Suprapubic skin (tissue), 4 donors: ENCODE measurements at places on chromosomes 12 and 14.

- no peak for DNase-seq
These were observed 262.4 kb upstream of the HMGA2 start for GRCh38 chr12:65561798-65562382.

- no peak for DNase-seq
These were observed 2.6 kb downstream of the KRT84 start for GRCh38 chr12:52382854-52383253.

DNA sequence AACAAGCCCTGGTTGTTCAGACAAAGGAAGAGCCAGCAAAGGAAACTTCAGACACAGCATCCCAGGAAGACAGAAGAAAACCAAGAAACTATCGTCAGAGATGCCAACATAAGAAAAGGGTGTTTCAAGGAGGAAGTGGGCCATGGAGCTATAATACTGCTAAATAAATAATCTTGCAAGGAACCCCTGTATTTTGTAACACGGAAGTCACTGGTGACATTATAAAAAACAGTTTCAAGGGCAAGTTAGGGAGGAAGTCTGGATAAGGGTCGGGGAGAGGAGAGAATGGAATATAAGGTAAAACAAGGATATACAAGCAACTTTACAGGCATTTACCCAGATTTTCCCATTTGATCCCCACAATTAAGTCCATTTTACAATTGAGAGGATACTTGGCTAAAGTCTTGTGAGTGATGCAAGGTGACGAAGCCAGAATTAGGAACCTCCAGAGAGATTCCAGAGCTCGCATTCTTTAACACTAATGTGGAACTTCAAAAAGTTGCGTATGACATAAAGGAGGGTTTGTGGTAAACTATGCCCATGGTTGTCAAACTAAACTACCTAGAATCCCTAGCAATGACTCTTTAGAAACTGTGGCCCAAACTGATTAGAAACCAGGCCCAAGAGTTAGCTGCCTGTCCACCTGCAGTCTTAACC, 46.4 kb downstream of the PPM1H start:
- no peak for DNase-seq

- DNase-seq, result no peak
These were observed 376.8 kb downstream of the DPF3 start for GRCh38 chr14:72516936-72517700.

- DNase-seq, result no peak
These were observed 293.0 kb downstream of the SSPN start for GRCh38 chr12:26488351-26488750.

DNA sequence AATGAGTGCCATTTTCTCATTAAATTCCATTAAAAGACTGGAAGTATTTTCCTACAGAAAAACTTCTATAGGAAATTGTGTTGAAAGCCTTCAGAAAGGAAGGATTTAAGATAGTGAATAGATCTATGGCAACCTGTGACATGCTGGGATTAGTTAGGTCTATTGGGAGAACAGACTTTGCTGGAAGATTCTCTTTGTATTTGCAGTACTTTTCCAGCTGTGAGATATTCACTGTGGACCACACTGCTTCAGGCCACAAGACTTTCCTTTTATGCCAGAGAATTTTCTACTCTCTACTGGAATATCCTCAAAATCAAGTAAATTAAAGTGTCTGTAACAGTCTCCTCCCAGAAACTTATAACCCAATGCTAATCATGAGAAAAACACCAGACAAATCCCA, 136.2 kb downstream of the MYRFL start:
- DNase-seq, result no peak

GRCh38 chr12:50887191-50887590, 44.5 kb downstream of the TMPRSS12 start:
- no peak for DNase-seq
